ENCODE measurements at places on chromosomes 3 and 15. TPM values are rescaled to one million over a fixed set of nuclear protein-coding genes. Genes with fewer than 3 reads are reported as not detected.
A peak's percentile ranks its signal among the peaks of the same experiment; 100 is the strongest.

MAGI1 gene
- total RNA-seq: 69.4 TPM

PP2D1 gene
- not detected for total RNA-seq

CRYGS gene
- 1.8 TPM for total RNA-seq

C2CD4B gene
- total RNA-seq: 1.7 TPM

SYNPR gene
- total RNA-seq: 0.46 TPM

NRG4 gene
- not detected for total RNA-seq

GRCh38 chr3:136444581-136444980, 194.4 kb downstream of the PCCB start:
- DNase-seq: no peak

DNA sequence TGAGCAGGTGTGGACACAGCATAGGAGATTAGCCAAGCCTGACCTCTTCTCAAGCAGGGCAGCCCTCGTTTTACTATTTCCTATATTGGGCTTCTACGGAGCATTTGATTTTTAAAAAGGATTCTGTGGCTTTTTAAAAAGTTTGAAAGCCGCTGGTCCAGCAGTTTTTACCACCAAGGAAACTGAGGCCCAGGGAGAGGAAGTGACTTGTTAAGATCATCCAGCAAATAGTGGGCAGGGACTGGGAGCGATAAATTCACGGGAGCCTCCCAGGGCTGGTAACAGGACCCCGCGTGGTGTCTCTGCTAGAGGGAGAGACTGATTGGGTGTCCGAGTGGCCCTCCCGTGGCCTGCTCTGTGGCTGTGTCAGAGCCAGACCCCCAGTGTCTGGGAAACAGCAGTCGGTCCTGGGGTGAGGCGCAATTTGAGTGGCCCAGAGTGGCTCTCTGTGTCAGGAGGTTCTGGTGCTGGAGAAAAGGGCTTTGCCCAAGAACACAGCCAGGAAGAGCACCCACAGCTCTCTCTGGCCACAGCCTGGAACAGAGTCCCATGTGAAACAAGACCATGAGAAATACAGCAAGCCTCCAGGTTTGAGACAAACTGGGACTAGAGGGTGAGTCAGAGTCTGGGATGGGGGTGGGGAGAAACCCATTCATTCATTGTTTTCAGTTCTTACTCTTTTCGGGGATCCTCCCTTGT, 4.2 kb downstream of the FURIN start:
- DNase-seq: no peak

- DNase-seq: peak; percentile 67
Observed at GRCh38 chr15:25712192-25712960, 150.8 kb downstream of the ATP10A start.

GRCh38 chr3:76514836-76515235, 525.1 kb upstream of the ROBO2 start:
- no peak for DNase-seq

GRCh38 chr3:100523050-100523760, 30.8 kb downstream of the TMEM45A start:
- no peak for DNase-seq

DNA sequence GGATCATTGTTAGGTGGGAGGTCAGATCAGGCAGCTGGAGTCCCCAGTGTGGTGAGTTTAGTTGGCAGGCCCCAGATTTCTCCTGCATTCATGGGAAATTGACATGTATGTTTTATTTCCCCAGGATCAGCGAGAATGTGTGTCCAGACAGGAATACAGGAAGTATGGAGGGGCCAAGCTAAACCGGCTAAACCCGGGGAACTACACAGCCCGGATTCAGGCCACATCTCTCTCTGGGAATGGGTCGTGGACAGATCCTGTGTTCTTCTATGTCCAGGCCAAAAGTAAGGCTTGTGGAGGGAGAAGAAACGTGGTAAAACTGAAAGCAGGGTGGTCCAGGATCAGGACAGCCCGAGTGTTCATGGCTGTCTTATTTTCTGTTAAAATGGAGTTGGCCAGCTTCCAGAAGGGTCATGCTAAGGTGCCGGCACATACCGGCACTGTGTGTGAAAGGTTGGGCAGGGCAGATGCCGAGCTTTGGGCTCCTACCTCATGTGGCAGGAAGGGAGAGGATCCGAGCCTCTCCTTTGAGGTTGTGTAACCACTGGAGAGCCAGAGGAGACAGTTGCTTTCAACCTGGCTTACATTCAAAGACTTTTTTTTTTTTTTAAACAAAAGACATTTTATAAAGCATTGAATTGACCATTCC, 83.1 kb downstream of the PGPEP1L start:
- DNase-seq: no peak

GRCh38 chr15:69510556-69510955, 57.9 kb downstream of the RPLP1 start:
- no peak for DNase-seq

GRCh38 chr15:96359616-96360521, 29.4 kb downstream of the NR2F2 start:
- DNase-seq: peak; percentile 74

- DNase-seq: no peak
Observed at GRCh38 chr3:115272036-115272824, 125.1 kb upstream of the ZBTB20 start.

Measured in cardiac septum (tissue), 1 donor.